Epithelial cell of esophagus (primary cell): ENCODE measurements at places on chromosomes 6 and 20.

DNA sequence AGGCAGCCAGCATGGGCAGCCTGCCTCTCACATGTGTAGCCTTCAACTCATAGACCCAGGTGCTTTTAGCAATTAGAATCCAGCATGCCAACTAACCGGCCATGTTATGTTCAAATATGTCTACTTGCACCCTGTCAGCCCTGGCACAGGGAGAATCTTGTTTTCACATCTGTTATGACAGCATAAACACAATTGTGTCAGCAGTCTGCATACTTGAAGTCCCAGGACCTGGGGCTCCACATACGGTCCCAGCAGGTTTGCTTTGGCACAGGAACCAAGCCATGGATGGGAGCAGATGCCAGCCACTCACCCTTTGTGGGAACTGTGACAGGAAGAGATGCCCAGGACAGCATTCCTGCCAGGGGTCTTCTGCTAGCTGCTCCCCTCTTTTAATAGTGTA lies 67.2 kb upstream of the SYNDIG1 start:
- DNase-seq, result no peak

DNA sequence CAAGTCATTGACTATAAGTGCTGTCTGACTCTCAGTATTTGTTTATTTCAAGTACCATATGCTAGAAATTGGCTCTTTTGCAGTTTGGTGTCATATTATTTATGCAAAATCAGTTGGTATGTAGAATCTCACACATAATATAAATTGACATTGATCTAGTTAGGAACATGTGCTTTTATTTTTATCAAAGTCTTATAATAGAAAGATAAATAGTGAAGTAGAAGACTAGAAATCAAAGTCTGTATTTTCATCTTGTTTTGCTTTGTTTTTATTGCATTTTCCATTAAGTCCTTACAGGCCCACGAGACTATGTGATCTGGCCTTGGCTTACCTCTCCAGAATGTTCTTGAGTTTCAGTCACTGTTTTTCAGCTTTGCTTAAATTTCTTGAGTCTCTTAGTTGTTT lies 300.3 kb downstream of the LAMA2 start:
- DNase-seq, result no peak

DNA sequence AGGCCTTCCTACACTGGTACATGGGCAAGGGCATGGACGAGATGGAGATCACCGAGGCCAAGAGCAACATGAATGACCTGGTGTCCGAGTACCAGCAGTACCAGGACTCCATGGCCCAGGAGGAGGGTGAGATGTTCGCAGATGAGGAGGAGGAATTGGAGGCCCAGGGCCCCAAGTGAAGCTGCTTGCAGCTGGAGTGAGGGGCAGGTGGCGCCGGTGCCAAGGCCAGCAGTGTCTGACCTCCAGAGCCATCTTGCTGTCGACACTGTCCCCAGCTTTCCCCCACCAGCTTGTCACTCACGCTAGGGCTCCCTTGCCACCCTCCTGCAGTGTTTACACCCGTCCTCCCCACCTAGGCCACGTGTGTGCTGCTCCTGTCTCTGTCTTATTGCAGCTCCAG lies 12.2 kb downstream of the GABRR2 start:
- DNase-seq, result no peak

- no peak for DNase-seq
Observed at GRCh38 chr20:24863356-24863755, 85.7 kb upstream of the CST7 start.

DNA sequence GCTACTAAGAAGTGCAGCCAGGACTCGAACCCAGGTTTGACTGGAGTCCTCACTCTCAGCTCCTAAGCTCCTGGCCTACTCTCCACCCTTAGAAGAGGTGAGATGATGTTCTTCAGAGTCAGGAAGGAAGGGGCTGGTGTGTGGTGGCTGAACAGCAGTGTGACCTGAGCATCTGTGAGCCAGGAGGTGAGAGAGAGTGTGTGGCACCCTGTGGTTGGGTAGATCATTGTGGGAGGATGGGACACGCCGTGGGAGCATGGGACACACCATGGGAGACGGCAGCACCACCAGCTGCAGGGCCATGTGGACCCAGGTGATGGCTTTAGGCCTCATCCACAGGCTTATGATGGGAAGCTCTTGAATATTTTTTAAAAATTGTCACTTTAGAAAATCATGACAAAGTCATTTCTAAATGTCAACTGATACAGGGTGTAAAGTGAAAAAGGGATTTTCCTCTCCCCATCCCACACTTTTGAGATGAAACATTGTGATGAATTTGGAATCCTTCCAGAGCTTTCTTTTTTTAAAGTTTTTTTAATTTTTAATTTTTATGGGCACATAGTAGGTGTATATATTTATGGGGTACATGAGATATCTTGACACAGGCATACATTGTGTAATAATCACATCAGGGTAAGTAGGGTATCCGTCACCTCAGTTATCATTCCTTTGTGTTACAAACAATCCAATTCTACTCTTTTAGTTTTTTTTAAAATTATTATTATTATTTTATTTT lies 31.6 kb downstream of the SRC start:
- no peak for DNase-seq

DNA sequence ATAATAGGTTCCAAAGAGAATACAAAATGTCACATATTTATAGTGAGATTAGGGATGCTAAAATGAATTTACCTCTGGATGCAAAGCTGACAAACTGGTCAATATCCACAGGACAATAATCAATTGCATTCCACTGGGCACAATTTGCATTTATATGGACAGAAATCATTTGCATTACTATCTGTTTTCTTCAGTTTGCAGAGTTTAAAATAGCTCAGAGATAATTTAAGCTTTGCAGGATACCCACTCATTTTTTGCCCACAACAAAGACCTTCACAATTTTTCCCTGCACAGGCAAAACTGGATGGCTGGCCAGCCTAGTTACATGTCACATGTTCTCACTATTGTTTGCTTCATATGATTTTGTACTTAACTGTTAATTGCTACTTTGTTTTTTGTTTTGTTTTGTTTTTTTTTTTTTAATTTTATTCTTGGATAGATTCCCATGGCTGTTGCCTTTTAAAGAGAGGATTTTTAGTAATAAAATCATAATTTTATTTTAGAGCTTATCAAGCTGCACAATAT lies 483.5 kb downstream of the UTRN start:
- DNase-seq, result no peak
